EL (cell line): ENCODE measurements at places on chromosomes 7 and 10.

DNA sequence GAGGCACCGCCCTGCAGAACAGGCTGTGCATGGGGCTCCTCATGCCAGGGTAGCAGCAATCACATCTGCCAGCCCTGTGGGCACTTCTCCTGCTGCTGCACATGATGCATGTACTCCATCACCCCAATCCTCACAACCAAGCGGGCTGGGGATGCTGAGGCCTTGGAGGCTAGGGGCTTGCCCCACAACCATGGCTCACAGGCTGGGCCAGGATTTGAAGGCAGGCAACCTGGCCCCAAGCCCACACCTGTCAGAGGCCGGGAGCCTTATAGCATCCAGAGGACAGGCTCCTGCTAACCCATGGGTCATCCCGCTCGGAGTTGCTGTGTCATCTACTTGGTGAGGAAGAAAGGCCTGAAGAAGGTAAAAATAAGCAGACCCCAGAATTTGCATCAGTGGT is 2.2 kb downstream of the POLM start:
- no peak for DNase-seq

- no peak for DNase-seq
Measured at GRCh38 chr10:77939561-77940001, 13.0 kb upstream of the DLG5 start.

DNA sequence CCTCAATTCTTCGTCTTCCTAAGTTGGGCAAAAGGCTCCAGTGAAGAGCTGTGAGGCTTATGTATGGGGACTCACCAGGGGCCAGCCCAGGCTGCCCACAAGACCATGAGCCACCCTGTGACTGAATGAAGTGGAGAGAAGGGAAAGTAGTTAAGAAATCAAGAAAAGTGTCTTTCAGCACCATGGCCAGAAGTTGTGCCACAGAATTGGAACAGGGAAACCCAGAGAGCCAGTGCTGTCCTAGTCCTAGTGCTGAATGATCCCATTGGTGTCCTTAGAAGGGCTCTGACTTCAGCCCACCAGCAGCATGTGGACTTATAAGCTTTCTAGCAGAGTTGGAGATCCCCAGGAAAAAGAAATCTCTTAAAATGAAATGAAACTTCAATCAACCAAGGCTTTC is 37.0 kb upstream of the CCSER2 start:
- DNase-seq: peak; percentile 37

DNA sequence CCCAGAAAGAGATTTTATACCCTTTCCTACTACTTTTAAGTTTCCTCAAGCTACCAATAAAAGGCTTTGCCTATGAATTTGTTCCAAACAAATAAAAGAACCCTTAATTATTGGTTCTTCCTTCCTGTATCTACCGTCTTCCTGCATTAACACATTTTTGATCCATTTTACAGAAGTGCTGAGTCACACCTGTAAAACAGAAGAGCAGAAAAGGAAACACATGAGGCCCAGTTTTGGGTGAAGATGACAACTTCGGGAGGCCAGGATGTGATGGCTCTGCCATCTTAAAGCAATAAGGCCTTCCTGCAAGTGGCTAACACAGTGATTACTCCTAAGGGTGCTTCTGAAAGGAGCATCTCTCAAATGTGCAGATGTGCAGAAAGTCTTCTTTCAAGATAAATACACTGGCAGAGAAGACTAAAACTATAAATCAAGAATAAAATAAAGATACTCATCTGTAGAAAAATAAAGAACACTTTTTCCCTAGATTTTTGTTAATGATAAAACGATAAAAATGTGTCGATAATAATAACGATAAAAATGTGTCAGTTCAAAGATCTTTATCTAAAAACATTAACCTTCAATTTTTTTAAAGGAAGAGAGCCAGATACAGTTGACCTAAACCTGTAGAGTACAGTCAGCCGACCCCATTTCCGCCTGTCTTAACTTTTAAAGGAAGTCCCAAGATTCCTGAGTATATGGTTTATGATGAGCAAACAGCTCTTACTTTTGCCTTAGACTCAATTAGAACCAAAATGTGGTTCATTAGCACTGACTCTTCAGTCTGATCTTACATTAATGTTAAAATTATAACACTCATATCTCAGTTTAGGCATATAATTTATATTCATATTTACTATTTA is 108.6 kb downstream of the UBE2H start:
- DNase-seq: no peak

DNA sequence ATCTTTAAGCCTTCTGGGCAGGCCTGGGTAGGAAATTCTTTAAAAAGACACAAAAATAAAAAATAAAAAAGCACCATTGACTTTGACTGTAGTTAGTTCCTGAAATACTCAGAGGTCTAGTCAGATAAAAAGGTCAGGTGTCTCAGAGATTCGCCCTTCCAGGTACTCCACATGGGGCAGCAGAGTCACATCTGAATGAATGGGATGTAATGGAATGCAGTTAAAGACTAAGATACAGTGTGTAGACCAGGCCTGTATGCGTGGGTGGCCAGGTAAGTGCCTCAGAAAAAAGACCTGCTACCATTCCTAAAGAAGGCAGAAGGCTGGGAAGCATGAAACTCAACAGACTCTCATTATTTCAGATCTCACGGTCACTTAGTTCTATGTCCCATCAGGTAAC is 68.6 kb upstream of the SEM1 start:
- DNase-seq: no peak

- no peak for DNase-seq
Measured at GRCh38 chr10:109790647-109791046, 132.7 kb downstream of the XPNPEP1 start.

DNA sequence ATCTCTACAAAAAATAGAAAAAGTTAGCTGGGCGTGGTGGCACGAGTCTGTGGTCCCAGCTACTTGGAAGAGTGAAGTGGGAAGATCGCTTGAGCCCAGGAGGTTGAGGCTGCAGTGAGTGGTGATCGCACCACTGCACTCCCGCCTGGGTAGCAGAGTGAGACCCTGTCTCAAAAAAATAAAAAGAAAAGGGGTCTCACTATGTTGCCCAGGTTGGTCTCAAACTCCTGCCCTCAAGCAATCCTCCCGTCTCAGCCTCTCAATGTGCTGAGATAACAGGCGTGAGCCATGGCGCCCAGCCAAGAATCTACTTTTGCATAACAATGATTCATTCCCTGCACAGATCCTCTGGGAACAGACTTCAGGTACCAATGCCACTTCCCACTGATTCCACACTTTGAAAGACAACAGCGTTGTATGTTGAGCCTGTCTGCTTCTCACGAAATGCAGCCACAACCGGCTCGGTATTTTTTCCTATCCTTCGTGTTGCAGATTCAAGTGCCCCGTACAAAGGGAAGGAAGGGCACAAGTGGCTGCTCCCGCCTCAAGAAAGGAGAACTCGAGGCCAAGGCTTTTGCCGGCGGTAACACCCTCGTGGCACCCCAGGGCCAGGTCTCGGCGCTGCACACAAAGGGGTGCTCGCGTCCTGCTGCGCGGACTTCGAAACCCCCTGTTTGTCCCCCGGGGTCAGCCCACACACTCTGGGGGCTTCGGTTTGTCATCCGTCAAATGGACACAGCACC is 745 bp downstream of the DAGLB start:
- peak; percentile 93 for DNase-seq

- DNase-seq: no peak
Measured at GRCh38 chr7:148838905-148839304, 45.2 kb downstream of the EZH2 start.

DNA sequence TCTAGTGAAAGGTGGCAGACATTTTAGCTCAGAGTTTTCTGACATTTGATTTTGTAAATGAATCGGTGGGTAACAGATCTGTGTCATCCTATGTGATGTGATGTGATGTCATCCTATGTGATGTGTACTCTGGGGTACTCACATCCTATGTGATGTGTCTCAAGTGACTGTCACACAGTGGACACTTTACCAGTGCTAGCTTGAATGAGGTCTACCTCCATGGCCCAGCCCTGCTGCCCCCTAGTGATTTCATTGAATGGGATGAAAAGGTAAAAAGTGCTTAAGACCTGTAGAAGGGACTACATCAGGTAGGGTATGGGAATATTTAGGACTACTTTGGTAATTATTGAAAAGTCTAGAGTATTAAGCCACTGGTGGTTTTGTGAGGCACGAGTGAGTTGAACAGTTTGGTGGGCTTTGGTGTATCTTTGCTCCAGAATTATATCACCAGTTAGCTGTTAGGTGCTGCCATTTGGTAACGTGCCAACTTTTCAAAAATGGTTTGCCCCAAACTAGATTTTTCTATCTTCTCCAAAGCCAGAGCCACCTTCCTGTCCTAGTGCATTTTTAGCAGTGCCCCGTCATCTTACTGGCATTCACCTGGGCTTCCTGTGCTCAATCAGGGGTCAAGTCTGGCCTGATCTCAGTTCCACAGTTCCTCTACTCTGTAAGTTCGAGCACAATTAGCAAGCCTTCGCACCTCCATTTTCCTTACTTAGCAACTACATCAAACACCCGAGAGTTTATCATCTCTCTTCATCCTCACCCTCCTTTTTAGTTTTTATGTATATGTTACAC is 9.7 kb downstream of the EIF4H start:
- DNase-seq: no peak

DNA sequence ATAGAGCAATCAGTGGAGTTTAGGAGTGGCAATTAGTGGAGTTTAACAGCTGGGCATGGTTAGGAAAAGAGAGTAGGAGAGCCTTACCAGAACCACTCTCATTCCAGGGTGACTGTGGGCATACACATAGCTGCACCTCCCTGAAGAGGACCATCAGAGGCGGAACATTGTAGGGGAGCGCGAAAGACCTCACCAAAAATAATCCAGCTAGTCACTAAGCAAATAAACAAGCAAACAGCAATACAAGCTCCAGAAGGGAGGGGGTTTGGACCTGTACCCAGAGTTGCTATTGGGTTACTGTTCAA is 4.1 kb upstream of the NACAD start:
- DNase-seq: no peak

DNA sequence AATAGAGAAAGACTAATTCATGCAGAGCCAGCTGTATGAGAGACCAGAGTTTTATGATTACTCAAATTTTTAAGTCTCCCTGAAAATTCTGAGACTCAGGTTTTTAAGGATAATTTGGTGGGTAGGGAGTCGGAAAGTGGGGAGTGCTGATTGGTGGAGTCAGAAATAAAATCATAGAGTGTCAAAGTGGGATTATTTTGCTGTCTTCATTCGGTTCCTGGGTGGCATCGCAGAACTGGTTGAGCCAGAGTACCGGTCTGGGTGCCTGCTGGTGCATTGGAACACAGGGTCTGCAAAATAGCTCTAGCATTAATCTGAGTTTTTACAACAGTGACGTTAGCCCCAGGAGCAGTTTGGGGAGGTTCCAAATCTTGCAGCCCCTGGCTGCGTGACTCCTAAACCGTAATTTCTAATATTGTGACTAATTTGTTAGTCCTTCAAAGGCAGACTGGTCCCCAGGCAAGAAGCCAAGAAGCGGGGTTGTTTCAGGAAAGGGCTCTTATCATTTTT is 32.4 kb downstream of the GPRIN2 start:
- peak; percentile 100 for DNase-seq
